Urinary bladder (tissue), 4 donors: ENCODE measurements at places on chromosomes 4 and X. TPM values are rescaled to one million over a fixed set of nuclear protein-coding genes. Genes with fewer than 3 reads are reported as not detected.

DNA sequence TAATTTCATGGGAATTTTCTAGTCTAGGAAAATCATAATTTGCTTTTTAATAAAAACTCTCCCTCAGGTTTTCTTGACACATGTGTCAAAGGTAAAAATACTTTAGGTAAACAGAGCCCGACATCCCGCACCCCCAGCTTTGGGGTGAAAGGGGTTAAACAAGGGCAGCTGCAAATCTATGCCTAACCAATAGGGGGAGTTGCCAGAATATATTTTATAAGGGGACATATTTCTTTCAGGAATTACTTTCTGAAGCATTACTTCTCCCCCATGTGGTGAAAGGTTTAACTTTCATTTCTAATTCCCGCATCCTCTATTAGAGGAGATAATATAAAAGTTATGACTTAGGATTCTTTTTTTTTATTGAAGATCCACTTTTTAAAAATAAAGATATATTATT lies 53.9 kb upstream of the HEPH start:
- no peak for DNase-seq

DNA sequence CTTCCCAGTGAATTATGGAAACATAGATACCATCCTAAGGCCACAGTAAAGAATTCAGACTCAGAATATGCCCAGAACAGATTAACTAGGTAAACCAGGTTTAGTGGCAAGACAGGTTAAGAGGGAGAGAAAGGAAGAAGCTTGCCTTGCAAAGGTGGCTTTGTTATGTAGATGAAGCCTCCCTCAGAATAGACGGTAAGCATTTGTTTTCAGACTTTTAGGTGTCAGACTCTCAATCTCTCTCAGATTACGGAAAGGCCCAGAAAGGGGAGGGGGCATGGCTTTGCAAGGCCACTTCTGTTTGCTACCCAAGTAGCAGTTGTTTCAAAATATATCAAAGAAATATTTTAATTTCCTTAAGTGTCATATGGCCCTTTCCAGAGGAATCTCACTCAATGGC lies 457.1 kb upstream of the BOD1L1 start:
- DNase-seq, result no peak

DNA sequence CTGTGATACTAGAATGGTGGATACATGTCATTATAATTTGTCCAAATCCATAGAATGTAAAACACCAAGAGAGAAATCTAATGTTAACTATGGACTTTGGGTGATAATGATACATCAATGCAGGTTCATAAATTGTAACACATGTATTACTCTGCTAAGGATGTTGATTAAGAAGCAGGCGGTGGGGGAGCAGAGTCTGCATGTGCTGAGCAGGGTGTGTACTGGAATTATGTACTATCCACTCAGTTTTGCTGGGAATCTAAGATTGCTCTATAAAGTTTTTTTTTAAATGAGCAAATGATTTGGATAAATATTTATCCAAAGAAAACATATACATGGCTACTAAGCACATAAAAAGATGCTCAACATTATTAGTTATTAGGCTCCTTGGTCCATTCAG lies 15.0 kb upstream of the MANBA start:
- no peak for DNase-seq

DNA sequence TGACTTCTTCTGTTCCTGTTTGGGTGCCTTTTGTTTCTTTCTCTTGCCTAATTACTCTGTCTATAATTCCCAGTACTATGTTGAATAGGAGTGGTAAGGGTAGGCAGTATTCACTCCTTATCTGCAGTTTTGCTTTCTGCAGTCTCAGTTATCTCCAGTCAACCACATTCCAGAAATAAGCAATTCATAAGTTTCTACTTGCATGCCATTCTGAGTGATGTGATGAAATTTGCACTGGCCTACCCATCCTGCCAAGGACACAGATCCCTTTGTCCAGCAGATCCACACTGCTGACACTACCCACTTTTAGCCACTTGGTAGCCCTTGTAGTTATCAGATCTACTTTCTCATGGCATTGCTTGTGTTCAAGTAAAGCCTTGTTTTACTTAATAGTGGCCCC lies 971.6 kb upstream of the INTU start:
- no peak for DNase-seq

- no peak for DNase-seq
Observed at GRCh38 chrX:20225488-20225833, 41.2 kb downstream of the RPS6KA3 start.

DNA sequence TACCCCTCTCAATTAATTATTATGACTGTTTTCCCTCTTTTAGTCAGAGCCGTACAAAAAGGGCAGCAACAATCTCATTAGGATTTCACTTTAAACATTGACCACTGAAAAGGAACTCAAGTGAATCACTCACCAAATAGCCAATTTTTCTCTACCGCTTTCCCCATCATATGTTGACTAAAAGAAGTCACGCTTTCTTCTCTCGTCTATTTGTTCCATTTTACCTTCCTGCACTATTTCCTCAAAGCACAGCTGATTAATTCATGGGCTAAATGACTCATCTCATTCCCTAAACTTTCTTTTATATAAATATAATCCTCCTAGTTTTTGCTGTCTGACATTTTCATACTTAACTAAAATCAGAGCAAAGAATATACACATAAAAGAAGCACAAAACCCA lies 8.2 kb downstream of the MID1 start:
- DNase-seq, result no peak

GRCh38 chr4:167000141-167000852 lies 234.0 kb downstream of the SPOCK3 start:
- DNase-seq, result no peak

- DNase-seq, result no peak
Observed at GRCh38 chr4:186746581-186746980, 22.9 kb upstream of the FAT1 start.

DNA sequence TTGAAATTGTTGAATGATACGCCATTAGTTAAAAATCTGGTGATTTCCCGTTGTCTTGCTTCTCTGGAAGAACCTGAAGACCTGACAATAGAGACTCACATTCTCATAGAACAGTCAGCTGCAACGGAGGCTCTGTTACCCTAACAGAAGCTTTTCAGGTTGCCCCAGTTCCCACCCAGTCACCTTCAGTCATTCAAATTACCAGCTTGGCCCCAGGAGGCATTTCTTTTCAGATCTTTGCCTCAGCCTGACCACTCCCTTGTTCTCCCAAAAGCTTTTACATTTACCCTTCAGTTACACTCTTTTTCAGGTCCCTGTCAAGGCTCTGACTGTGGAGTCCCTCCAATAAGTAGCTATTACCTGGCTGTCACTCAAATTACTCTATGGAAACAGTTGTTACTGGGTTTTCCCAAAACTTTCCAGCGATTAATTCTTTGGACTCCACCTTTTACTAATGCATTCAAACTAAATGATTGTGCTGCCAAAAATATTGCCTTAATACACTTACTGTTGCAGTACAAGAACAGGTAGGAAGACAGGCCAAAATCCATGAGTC lies 162.2 kb upstream of the FTHL17 start:
- no peak for DNase-seq

DNA sequence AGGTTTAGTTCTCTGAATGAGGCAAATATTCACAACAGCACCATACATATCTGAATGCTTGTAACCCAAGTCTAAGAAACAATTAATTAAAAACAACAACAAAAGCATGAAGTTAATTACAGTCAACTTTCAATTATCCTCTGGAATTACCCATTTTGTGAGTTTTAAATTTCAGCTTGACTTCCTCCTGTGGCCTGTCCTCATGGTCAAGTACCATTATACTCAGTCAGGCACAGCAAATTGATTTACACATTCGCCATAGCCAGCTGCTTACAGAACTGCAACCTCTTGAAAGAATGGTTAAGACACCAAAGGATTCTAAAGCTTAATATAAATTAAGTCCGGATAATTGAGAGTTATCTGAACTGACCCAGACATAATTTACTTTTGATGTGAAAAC lies 306.5 kb downstream of the CAMK2D start:
- DNase-seq, result no peak

- no peak for DNase-seq
Observed at GRCh38 chr4:97627750-97628149, 515.5 kb downstream of the STPG2 start.

DNA sequence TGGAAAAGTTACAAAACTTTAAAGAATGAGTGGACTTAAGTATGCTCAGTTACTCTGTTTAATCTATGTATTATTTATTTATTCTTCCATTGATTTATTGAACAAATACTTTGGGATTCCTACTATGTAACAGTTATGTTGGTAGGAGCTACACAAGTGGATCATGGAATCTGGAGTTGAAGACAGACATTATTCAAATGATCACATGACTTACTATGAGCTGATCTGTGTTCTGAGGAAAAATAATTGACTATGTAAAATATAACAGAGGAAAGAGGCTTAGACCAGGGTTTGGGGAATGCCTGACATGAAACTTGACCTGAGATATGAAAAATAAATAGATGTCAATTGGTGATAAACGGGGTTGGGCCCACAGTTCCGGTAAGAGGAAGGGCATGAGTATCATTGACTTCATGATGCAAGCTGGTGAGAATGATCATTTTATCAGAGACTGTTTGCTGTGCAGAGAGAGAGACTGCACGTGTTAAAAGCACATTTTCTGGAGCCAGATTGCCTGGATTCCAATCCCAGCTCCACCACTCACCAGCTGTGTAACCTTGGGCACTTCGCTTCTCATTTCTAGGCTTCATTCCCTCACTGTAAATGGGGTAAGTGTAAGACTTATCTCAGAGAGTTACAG lies 179.0 kb downstream of the SPCS3 start:
- DNase-seq, result no peak

DNA sequence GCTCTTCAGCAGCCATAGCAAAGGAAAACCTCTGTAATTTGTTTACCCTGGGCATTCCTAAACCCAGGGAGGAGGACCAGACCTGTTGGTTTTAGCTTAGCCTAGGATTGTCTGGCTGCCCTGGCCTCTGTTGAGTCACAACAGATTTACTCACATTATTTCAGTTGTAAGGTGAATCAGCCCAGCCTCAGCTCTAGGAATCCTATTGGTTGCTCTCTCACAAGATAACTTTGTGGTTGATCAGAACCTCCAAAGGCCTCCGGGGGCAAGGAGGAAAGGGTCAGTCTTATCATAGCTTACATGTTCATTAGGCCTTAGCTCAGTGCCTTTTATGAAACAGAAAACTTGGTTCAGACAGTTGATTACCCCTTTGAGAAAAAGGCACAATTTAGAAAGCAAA lies 41.0 kb downstream of the PDK3 start:
- no peak for DNase-seq

DNA sequence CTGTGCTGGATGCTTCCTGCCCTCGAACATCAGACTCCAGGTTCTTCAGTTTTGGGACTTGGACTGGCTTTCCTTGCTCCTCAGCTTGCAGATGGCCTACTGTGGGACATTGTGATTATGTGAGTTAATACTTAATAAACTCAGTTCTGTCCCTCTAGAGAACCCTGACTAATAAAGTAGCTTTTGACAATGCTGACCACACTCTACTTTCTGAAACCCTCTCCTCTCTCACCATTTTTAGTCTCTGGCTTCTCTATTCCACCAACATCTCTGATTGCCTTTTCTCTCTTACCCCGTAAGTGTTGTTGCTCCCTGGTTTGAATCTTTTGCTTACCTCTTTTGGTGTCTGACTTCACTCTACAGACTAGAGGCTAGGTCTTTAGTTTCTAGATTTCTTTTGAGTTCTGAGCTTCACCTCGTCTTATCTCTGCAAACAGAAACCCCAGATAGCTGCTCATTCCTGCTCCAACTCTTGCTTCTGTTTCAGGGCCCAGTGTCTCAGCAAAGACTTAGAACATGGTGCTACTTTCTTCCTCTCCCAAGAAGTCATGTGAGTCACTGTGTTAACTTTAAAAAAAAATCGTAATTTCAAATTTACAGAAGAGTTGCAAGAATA lies 11.4 kb downstream of the TMSB4X start:
- no peak for DNase-seq

- DNase-seq, result no peak
Observed at GRCh38 chrX:21905313-21905712, 35.2 kb upstream of the SMS start.

- DNase-seq, result no peak
Observed at GRCh38 chr4:16384576-16384975, 158.3 kb upstream of the TAPT1 start.

- DNase-seq, result no peak
Observed at GRCh38 chr4:140944199-140944515, 188.0 kb upstream of the TBC1D9 start.

DNA sequence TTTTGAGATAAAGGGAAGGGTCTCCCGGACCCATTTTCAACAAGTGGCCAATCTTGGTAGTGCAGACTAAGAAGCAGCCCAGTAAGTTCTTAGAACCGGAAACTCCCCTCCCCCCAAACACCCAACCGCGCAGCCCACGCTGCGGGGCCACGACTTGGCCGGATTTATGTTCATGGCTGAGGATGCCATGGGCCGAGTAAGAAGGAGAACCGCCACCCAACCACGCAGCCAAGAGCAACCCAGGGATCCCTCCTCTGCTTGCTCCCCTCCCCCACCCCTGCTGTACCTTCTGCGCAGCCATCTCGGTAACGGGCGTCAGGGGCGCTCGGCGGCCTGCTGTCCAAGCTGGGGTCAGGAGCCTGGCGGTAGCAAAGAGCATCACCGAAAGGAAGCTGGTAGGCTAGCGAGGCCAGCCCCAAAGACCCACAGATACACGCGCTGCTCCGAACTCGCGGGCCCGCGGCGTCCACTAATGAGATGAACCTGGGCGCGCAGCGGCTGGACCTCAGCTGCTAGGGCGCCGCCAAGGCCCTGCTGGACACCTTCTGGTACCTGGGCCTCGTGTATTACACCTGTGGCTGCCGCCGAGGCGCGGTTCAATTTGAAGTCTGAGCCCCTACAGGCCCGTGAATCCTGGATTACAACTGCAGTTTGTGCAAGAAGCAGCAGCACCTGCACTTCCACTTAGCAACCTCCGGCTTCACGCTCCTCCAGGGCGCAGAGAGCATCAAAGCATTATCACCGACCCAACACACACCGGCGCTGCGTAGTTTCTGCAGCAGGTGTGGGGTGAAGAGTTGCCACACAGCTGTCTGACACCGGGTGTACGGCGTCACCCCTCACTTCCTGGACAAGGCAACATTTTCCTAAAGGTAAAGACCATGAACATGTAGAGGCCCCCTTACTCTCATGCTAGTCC lies 63.4 kb downstream of the NUDT10 start:
- no peak for DNase-seq

GRCh38 chr4:108488865-108489264 lies 131.5 kb upstream of the RPL34 start:
- DNase-seq, result no peak

DNA sequence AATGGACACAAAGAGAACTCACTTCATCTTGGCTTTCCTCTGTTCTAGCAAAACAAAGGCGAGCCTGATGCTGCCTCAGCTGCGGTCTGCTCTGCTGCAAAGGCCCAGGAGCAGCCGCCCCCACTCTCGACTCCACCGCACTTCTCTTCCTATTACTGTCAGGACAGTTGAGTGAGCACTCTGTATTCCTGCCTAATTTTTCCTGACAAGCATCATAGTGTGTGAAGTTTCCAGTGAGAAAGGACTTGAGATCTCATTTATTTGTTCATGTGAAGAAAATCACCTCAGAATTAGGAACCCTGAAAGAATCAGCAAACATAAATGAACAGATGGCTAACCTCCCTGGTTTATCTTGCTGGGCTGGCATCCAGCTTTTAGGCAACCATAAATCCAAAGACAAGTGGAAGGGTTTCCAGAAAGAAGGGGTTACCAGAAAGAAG lies 15.6 kb downstream of the SCARB2 start:
- no peak for DNase-seq

Gene TRPC5OS
- not detected for polyA plus RNA-seq

Gene TCEAL2
- polyA plus RNA-seq, result 14.3 TPM

Gene SOX3
- not detected for polyA plus RNA-seq

Gene ALG13
- 27.7 TPM for polyA plus RNA-seq

Gene NSD2
- 13.8 TPM for polyA plus RNA-seq

Gene FDCSP
- polyA plus RNA-seq, result 0.80 TPM

Gene KLHL34
- polyA plus RNA-seq, result 0.09 TPM

Gene BTK
- 3.9 TPM for polyA plus RNA-seq

Gene RPS6KA6
- polyA plus RNA-seq, result 1.4 TPM

Gene FHIP1A
- 1.2 TPM for polyA plus RNA-seq

Gene CABS1
- not detected for polyA plus RNA-seq

Gene AKAP14
- not detected for polyA plus RNA-seq

Gene INPP4B
- 4.7 TPM for polyA plus RNA-seq
